ENCODE measurements at places on chromosomes 11 and 22.
A peak's percentile ranks its signal among the peaks of the same experiment; 100 is the strongest.

DNA sequence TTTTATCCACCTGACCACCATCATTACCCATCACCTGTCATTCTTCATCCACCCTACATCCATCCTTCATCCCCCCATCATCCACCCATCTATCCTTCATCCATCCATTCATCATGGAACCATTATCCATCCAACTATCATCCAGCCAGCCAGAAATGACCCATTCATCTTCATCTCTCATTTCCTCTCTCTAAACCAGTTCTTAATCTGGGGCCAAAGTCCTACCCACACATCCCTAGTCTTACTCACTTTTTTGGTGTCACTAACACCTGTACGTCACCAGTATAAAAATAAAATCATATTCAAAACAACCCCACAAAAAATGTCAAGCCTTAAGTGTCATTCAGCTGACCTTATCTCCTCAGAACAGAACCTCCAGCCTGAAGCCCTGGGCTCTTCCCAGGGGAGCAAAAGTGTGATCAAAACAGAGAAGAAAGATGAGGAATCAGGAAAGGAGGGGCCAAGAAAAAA, 12.3 kb downstream of the SPI1 start:
- DNase-seq = no peak

GRCh38 chr11:64093233-64094039, 57.7 kb downstream of the FLRT1 start:
- no peak for DNase-seq

GRCh38 chr11:115874843-115875242, 370.6 kb upstream of the CADM1 start:
- no peak for DNase-seq

DNA sequence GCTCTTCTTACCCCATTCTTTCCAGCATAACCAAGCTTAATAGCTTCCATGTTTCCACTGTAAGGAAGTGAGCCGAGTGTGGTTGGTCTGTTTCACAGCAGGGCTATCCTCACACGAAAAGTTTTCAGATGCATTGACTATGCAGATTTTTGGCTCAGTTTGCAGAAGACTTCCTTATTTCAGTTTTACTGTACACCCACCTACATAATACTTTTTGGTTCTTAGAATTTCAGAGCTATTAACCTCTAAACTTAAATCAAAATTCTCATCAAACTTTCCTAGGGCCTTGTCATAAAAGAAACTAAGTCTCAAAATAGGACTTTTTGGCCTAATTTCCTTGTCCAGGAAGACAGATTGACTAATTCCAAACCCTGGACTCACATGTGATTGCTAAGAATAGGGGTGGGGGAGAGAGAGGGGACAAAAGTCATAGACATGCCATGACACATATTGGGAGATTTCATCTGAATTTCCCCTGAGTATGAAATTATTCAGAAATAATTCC, 7.3 kb upstream of the EHF start:
- DNase-seq = no peak

DNA sequence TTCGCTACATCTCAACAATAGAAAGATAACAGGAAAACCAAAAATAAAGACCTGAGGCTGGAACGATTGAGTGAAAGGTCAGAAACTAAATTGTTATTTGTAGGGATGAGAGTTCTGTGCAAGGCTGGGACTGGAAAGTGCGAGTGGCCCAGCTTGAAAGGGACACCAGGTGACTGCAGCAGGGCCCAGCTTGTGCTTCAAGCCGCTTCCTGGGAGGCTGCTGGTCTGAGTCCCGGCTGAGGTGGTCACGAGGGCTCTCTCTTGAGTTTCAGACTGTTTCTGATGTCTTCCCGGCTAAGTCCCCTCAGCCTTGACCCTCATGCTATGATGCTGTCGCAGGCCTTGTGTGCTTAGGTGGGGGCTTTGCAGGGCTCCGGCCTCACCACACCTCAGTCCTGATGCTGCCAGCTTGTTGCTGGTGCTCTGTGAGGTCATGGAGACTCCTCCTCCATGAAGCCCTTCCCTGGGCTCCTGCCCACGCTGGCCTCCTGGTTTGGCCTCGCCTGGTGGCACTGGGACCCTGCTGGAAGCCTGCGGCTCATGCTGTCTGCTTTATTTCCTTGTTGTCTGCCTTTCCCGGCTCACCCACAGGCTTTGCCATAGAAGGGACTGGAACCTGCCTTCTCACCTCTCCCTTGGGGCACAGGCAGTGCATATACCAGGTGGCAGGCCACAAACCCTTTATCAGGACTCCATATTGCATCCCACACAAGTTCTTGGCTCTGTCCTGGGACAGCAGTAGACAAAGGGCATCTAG, 4.0 kb downstream of the BANF1 start:
- DNase-seq = no peak

- no peak for DNase-seq
These were observed 483.0 kb downstream of the MN1 start for GRCh38 chr22:27318516-27318915.

DNA sequence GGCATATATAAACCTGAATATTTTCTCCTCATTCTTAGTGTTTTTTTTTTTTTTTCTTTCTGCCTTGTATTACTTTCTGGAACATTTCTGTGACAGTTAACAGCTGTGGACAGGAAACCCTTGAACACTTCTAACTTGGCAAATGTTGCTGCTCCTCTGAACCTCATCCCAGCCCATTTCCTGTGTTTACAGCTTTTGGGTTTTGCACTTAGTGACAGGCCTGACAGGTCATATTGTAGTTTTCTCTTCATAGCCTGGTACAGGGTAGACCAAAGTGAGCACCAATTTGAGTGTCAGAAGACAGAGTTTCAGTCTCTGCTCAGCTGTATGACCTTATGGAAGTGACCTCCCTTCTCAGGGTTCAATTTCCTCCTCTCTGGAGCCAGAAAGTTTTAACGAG, 91.6 kb downstream of the STIM1 start:
- DNase-seq = peak; percentile 69

DNA sequence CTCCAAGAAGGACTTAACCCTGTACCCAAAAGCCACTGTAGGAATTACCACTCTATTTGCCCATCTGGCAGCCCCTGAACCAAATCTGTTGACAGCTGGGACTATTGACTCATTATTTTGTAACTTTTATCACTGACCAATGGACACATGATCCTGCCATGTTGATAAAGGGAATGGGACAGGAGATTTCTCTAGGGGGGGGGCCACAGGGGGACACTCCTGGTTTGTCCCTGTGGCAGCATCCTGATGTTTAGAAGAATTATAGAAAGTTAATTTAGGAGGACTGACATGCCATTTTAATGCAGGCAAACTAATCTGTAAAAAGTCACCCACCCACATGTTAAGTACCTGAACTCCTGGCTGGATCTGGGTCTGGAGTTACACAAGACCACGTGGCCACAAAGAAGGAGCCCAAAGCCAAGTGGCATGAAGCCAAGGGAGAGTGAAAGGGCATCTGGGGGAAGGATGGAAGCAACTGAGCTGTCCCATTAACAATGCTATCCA, 558.1 kb downstream of the ETS1 start:
- no peak for DNase-seq

DNA sequence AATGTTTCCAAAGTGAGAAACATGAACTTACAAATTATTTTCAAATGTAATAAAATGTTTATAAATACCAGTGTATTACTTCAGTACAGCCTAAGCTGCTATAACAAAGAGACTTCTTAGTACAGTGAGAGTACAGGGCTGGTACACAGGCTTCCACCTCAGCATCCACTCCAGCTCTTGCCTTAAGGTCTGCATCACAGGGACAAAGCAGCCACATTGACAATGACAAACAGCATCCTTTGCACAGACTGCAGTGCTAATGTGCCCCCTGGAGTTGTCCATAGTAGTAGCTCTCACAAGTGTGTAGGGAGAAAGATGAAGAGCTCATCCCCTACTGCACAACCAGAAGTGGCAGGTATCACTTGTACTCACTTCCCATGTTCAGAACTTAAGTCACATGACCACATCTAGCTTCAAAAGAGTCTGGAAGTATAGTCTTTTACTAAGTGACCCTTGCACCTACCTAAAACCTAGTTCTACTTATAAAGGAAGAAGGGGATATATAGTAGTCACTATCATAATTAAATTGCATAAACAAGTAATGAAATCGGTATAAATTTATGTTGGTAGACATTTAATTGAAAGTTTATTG, 10.7 kb upstream of the LIPT2 start:
- no peak for DNase-seq

GRCh38 chr22:23857606-23858483, at the start of gene SLC2A11:
Gene SLC2A11, plus strand, starts transcription at chr22:23857875. Its CDS starts 125 bp downstream, at chr22:23858000.
- peak; percentile 99 for DNase-seq

- no peak for DNase-seq
These were observed 87.5 kb downstream of the SNX19 start for GRCh38 chr11:130828741-130829140.

DNA sequence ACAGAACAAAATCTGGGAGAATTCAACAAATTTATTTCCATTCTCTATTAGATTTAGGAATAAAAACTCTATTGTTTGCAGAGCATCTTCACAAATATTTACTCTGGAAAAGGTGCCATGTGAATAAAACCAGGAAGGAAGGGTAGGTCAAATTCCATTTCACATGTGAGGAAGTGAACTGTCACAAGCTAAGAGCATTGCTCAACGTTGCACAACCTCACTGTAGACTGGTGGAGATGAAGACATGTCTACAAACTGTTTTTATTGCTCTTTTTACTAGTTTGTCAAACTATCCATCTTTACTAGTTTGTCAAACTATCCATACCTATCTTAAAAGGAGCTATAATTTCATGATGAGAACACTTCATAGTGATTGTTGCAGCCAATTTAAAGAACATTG, 236.4 kb downstream of the CNTN5 start:
- DNase-seq = no peak

- DNase-seq = peak; percentile 70
These were observed 5.7 kb upstream of the C1QTNF6 start for GRCh38 chr22:37193629-37194191.

GRCh38 chr11:8631395-8632118, 37.5 kb upstream of the STK33 start:
- no peak for DNase-seq

GRCh38 chr11:77418155-77418970, 55.5 kb downstream of the PAK1 start:
- no peak for DNase-seq

DNA sequence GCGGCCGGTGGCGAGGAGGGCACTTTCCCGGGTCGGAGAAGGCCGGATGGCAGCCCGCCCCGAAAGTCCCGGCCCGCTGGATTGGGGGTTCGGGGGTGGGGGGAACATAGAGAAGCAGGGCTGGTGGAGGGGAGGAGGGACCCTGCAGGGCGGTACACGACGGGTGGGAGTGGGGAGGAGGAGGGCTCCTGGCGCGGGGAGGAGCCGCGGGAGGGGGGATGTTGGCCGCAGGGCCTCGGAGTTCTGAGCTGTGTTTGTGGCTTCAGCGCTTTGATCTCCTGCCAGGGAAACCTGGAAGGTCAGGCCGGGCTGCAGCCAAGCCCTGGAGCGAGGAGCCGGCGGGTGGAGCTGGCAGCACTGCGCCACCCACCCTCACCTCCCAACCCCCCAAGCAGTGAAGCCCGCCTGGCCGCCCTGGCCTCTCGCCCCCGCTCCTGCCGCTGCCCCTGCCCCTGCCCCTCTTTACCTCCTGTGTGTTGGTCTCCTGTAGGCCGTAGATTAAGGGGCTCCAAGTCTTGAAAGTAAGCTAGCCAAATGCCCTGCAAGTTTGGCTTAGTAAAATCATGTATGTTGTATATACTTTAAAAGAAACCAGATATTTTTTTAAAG, 30.9 kb downstream of the C22orf31 start:
- peak; percentile 91 for DNase-seq

GRCh38 chr11:43736502-43737200, 56.1 kb downstream of the HSD17B12 start:
- DNase-seq = no peak

GRCh38 chr22:35894937-35895708, 133.5 kb downstream of the RBFOX2 start:
- DNase-seq = peak; percentile 47

- DNase-seq = no peak
These were observed 125.8 kb downstream of the DCDC1 start for GRCh38 chr11:31243706-31244105.

- no peak for DNase-seq
These were observed 18.8 kb downstream of the PRPF19 start for GRCh38 chr11:60887556-60887955.

DNA sequence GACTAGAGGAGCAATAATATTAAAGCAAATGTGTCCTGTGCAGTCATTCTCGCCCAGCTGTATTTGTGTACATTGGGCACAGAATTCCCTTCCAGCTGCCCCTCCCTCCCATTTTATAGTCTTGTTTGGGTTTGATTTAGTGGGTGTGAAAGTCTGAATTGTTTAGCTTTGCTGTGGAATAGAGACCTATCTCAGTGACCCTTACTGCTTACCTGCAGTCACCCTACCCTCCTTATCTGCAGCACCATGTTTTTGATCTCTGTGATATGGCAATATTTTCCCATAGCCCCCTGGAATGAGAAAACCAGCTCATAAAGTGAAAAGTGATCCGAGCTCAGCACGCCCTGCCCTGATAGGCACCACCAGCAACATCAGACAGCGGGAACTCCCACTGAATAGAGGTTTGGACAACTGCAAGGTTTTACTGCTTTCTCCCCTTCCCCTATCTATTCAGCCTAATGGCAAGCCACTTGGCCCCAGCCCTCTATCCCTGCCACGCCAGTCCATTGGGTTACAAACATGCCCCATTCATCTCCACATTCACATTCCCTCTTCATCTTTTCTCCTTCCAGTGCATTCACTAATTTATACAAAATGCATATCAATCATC, 199.0 kb downstream of the ETS1 start:
- DNase-seq = peak; percentile 17

DNA sequence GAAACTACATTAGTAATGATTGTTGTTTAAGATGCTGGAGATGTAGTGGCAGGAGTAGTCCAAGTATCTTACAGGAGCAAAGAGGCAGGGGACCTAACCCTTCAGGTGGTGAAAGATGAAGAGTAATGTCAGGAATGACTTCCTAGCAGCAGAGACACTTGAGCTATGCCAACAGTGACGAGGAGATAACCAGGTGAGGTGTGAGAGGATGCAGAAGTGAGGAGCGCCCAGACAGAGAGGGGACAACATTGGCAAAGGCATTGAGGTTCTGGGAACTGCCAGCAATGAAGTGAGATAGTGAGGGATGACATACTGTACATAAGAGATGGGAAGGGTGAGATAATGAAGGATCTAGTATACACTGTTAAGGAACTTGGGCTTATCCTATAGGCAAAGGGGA, 95.8 kb downstream of the NCAM1 start:
- no peak for DNase-seq

GRCh38 chr11:38300570-38300969, 1702.5 kb upstream of the RAG2 start:
- DNase-seq = no peak

GRCh38 chr11:64238999-64239398, 1.9 kb upstream of the FKBP2 start:
- DNase-seq = no peak
